ENCODE measurements at places on chromosomes 6 and 20.

GRCh38 chr20:20712004-20712473 lies 405 bp downstream of the RALGAPA2 start:
- DNase-seq = no peak

DNA sequence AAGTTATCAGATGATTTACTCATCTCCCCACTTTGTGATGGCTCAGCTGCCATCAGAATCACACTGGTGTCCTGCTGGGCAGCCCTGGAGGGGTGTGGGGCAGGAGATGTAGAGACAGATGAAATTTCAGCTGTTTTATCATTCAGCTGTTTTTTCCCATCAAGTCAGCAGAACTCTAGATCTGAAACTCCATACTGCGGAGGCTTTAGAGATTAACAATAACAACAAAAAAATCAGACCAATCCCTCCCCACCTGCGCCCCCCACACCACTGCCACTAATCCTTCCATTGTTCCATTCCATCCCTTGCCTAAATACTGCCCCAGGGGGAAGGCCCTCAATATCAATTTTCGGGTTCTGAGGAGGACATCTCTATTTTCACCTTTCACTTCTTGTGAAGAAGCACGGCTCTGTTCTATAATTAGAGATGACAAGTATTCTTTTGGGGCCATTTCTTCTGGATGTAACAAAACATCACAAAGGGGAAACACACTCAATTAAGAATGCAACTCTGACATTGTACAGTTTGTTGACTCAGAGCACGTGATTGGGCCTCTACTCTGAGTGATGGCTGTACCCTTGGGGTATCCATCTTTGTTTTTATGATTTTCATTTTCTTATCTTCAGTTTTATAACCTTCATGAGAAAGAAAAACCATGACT lies 396.3 kb downstream of the ZFAND3 start:
- DNase-seq = no peak

DNA sequence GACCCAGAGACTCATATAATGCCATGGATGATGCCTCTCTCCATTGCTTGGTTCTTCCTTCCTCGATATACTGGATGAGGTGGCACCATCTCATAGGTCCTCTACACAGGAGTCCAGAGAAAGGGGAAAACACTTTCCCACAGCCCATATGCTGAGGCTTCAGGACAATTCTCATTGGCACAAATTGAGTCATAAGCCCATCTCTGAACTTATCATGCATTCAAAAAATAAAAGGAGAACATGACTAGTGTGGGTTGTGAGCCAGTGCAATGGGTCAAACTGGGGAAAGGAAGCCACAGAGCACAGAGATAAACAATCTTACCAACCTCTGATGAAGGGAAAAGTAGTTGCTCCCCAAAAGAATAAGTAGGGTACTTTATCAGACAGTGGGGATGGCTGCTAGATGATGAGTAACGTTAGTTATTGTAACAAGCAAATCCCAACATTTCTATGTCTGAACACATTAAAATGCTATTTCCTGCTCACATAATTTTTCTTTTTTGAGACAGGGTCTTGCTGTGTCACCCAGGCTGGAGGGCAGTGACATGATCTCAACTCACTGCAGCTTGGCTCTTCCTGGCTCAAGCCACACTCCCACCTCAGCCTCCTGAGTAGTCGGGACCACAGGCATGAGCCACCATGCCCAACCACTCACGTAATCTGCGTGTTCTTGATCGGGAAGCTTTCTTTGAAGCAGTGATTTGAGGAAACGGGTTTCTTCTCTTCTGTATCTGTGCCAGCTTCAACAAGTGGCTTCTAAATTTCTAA lies 27.0 kb downstream of the SOD2 start:
- DNase-seq = no peak

- DNase-seq = no peak
Observed at GRCh38 chr20:33827634-33828325, 16.6 kb downstream of the CHMP4B start.

DNA sequence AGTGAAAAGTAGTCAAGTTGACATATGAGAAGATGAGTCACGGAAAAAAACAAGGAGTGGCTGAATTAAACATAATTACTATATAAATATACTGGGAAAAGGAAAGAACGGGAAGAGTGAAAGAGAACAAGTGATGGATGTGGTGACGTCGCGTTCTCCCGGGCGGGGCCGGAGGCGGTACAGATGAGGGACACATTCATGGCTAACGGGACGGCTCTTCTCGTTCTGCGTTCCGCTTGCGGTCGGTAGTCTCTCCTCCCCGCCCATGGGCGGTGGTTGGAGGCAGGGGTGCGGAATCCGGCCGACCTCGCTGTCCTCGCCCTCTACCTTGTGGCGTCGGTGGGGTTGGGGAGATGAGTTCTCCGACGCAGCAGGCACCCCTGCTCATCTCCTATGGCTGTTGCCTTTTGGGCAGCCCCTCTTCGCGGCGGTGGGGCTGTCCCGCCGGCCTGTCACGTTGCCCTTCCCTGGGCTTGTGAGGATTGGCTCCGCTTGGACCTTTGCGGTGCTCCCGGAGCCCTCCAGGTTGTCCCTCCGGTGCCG lies 22.5 kb downstream of the HLA-G start:
- no peak for DNase-seq

- no peak for DNase-seq
Observed at GRCh38 chr20:1964061-1964460, 29.8 kb downstream of the PDYN start.

GRCh38 chr6:22444330-22444729 lies 125.0 kb upstream of the HDGFL1 start:
- DNase-seq = no peak

DNA sequence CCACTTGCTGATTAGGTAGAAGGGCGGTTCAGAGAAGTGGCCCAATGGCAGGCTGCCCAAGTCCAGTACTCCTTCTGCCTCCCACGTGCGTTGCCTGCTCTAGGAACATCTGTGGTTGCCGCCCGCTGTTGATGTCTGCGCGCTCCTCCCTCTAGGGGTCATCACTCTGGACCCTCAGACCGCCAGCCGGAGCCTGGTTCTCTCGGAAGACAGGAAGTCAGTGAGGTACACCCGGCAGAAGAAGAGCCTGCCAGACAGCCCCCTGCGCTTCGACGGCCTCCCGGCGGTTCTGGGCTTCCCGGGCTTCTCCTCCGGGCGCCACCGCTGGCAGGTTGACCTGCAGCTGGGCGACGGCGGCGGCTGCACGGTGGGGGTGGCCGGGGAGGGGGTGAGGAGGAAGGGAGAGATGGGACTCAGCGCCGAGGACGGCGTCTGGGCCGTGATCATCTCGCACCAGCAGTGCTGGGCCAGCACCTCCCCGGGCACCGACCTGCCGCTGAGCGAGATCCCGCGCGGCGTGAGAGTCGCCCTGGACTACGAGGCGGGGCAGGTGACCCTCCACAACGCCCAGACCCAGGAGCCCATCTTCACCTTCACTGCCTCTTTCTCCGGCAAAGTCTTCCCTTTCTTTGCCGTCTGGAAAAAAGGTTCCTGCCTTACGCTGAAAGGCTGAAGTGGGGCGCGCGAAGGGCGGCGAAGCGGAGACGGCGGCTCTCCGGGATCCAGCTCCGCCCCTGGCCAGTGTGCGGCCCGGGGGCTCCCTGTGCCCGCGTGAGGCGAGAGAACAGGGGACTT lies 8.5 kb downstream of the TRIM15 start:
- DNase-seq = no peak

- DNase-seq = no peak
Observed at GRCh38 chr6:137736911-137737310, 130.1 kb upstream of the TNFAIP3 start.

- DNase-seq = no peak
Observed at GRCh38 chr6:5994999-5995657, 11.6 kb downstream of the NRN1 start.

- no peak for DNase-seq
Observed at GRCh38 chr20:40769677-40770285, 80.7 kb upstream of the MAFB start.

GRCh38 chr20:17678295-17678694 lies 3.7 kb downstream of the RRBP1 start:
- no peak for DNase-seq
